ENCODE measurements at places on chromosomes 6 and 20.

DNA sequence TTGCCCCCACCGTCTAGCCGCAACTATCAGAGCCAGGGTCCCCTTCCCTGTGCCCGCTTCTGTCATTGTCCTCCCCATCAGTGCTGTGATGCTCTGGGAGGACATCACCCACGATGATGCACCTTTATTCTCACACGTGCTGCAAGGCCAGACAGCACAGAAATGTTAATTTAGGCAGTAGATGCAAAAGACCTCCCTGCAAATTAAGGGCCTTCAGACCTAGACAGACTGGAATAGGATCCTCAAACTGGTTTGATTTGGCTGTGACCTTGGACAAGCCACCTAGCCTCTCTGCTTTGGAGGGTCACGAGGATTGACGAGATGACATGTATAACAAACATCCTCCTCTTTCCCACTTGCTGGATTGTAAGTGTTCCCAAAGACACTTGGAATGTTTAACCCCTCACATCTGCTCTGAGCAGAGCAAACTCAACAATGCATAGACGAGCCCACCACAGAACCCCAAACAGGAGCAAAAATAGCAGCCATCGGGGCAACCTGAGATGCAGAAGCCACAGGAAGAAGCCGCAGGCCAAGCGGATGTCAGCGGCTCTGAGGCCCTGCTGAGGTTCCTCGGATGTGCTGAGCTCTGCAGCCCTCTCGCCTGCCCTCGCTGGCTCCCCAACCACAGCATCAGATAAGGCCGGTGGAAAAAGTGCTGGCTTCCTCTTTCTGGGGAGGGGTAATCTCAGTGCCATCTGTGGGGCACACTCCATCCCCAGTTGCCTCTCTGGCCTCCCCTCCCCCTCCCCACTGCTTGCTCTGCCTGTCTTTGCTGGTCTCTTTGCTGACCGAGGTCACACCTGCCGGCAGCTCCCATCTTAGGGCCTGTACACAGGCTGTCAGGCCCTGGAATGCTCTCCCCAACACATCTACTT, 35.3 kb downstream of the TOX2 start:
- peak; percentile 33 for DNase-seq

DNA sequence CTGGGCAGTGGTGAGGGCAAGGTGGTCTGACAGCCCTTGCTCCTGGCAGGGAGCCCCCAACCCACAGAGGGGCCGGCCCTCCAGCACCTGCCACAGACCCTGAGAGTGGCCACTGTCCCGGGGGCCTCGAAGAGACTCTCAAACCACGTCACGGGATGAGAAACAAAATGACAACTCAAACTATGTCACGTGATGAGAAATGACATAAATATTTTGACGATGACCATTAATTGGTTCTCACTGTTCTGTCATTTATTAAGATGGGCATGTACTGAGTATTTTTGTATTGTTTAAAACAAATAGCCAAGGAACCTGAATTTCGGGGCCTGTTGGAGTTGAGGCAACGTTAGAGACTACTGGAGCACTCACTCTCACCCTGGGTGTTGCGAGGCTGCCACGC, 135.5 kb downstream of the WDR27 start:
- no peak for DNase-seq

- DNase-seq, result no peak
These were observed 5.9 kb downstream of the HCRTR2 start for GRCh38 chr6:55180258-55180657.

DNA sequence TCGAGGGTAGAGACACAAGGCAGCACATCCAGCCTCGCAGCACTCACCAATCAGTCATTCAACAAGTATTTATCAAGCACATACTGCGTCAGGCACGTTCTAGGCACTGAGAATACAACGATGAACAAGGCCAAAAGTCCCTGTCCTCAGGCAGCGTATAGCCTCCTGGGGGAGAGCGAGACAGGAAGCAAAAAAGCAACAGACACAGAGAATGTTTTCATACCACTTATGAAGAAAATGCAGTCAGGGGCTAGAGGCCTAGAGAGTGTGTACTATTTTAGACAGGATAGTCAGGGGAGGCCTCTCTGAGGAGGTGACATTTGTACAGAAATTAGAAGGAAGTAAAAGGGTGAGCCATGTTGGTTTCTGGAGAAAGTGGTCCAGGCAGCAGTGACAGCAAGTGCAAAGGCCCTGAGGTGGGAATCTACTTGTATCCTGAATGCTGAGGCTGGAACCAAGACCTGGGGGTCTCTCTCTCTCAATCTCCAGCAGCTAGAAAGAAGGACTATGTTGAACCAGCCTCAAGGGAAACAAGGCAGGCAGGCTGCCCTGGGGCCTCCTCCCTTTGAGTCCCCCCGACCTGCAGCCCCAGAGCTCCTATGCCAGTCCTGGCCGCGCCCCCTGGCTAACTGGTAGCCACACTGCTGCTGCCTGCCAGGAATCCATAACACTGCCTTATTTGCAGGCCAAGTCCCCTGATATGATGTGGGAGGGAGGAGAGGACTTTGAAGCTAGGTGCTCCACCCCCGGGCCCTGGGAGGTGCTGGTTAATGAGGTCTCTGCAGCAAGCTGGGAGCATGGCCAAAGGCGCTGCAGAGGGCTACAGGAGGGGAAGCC, 151.2 kb downstream of the GRM4 start:
- no peak for DNase-seq

DNA sequence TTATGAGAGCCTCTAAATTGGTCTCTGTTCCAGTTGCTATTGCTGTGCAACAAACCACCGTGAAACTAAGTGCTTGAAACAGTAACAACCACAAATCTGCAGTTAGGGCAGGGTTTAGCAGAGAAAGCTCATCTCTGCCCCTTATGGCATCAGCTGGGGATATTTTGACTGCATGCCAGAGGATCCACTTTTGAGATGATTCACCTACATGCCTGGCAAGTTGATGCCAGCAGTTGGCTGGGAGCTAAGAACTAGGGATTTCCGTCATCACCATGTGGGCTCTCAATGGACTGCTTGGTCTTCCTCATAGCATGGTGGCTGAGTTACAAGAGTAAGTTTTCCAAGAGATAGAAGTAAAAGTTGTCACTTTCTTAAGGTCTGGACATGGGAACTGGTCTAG, 35.1 kb downstream of the PLCB4 start:
- no peak for DNase-seq

DNA sequence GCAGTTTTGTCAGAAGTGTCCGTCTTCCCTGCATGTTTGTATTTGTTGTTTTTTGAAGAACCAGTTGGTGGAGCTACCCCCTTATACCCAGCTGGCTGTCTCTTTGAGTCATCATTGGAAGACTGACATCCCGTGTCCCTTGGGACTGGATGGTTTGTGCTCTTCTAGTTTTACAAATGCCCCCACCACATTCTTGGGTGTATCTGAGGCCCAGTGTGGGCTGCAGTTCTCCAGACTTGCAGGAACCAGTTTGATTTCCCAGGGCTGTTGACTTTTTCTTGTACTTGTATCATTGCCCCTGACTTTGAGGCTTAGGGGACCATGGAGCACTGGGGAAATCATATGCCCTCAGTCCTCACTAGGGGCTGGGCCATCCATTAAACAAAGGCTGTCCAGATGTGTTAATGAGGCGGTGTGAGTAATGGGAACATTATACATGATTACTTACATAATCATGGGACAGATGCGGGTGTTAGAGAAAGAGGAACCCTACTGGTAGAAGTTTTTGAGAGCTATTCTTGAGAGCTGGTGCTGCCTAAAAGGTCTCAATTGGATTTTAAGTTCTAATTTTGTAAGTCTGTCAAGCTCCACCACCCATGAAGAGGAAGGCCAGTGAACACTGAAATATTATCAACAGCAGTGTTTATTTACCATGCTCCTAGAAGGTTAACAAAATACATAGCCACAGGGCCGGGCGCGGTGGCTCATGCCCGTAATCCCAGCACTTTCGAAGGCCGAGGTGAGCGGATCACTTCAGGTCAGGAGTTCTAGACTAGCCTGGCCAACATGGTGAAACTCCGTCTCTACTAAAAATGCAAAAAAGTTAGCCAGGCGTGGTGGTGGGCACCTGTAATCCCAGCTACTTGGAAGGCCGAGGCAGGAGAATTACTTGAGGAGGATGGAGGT, 8.5 kb downstream of the JARID2 start:
- peak; percentile 10 for DNase-seq

GRCh38 chr6:139990026-139990686, 615.7 kb upstream of the CITED2 start:
- DNase-seq, result no peak

DNA sequence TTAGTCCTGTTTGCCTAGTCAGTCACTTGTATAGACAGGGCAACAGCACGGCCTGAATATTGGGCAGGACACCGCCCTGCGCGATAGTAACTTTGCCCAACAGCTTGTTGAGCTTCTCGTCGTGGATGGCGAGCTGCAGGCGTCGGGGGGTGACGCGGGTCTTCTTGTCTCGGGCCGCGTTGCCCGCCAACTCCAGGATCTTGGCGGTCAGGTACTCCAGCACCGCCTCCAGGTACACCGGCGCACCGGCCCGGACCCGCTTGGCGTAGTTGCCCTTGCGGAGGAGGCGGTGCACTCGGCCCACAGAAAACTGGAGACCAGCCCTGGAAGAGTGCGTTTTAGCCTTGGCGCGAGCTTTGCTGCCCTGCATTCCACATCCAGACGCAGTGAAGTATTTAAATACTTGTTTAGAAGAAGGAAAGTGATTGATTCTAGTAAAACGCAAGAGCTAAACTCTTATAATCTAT, 92.8 kb upstream of the BTN3A2 start:
- DNase-seq, result no peak

- no peak for DNase-seq
These were observed 621 bp downstream of the NOL7 start for GRCh38 chr6:13615792-13616120.

DNA sequence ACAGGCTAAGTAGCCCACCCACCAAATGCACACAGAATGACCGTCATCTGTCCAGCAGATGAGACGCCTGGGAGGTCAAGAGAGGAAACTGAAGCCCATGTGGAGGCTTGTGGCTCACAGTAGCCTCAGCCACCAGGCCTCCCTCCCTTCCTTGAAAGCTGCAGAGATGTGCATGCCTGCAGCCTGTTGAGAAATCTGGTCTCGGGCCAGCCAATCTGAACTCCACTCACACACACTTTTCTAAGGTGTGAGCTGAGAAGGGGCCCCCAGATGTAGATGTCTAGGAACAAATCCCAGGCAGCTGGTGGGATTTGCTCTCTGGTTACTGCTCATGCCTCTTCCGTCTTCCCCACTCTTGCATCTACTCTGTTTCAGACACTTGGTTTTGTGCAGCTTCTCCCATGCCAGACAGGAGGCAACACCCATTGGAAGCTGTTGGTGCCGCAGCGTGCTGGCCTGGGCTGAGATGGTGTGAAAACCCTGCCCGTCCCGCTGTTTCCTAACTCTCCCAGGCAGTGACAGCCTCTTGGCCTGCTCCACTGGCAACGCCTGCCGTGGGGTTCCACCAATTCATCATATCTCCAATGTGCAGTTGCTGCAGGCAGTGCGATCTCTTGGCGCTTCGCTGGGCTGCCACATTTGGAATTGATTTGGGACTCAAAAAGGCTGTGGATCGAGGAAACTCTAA, 24.1 kb upstream of the PAX1 start:
- DNase-seq, result no peak

DNA sequence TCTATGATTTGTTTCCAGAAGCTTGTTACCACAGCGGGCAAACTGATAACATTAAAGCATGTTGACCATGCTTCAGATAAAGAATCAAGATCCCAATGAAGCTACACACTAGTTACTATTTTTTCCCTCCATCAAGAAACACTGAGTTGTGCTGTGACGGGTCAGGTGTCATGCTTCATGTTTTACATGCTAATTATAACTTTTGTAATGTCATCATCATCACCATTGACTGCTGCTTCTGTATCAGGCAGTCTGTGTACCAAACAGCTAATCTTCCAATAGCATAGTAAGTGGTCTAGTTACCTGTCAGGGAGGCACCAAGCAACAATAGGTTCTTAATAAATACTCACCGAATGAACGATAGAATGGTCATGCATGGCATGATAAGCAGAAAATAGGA, 388.1 kb downstream of the THBS2 start:
- DNase-seq, result no peak

- no peak for DNase-seq
These were observed 59.9 kb downstream of the KAT14 start for GRCh38 chr20:18197382-18198070.

DNA sequence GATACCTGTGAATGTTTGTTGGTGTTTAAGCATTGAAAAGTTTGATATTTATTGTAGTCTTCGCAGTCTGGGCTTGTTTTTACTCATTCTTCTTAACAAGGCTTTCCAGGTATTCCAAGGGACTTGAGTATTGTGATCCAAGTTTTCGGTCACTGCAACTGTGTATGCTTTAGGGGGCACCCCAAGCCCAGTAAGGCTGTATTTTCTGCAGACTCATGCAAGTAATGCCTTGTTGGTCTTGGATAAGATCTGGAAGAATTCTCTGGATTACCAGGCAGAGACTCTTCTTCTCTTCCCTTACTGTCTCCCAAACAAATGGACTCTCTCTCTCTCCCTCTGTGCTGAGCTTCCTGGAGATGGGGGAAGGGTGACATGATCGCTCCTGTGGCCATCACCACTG, 82.1 kb downstream of the RFPL4B start:
- DNase-seq, result no peak

DNA sequence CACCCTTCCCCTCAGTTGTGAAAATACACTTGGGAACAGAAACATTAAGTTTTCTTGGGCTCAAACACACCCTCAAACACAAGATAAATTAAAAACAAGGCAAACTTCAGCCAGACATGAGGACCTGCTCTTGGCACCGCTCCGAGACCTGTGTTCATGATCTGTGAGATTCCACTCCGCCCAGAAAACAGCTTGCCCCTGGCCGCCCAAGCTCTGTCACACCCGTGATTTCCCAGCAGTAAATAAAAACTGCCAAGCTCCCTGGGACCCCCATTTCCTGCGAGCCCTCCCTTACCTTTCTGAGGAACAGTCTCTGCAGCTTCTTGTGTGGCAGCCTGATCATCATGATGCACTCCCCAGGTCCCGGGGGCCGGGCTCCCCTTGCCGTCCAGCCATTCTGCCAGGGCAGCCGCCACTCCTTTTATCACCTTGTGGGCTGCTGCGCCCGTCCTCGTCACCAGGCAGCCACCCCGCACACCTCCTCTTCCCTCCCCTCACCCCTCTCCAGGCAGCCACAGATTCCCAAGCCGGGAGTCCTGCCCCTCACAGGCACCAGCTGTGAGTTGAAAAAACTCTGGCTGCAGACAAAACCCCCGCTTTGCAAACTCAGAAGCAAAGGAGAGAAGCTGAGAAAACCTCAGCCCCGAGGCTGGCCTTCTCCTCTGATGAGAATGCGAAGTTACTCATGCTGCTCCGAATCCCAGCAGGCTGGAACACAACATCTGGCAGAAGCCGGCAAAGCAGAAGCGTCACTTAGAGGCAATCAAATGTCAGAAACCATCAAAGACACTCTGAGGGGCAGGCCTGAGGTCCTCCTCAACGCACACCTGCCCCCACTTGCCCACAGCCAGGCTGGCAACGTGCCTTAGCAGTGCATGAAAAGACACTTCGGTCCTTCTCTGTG, 130.4 kb upstream of the RPS6KA2 start:
- no peak for DNase-seq

GRCh38 chr6:14511061-14511586, 393.6 kb downstream of the CD83 start:
- DNase-seq, result no peak

DNA sequence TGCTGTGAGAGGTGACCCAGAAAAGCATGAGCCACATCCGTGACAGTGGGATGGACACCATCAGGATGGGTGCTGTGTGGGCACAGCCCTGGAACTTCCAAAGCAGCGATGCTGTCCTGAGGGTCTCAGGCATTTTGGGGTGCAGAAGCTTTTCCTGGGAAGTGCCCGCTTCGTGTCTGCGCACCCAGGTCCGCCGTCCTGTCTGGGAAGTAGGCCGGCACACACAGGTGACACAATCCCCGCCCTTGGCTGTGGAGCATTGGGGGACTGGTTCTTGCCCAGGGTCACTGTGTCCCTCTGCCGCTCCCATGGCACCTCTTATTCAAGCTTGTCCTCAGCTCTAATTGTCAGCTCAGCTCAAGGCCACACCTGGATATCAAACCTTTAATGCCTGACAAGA, 112.6 kb downstream of the ZDHHC14 start:
- no peak for DNase-seq
